ENCODE measurements at places on chromosomes 12 and 14.

DNA sequence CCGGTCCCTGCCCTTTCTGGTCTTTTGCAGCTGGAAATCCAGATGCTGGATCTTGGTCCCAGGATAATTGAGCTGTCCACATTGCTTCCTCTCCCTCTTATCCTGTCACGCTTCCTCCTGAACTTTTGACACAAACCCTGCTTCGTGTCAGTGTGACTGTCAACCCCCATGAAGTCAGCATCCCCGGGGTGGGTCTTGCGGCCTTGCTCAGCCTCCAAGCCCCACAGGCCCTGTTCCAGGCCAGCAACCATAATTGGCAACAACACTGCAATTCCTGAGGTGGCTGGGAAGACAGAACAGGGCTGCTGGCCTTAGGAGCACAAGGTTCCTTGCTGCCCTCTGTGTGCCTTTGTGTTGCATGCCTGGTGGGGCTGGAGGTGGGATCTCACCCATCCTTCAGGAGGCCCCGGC is 74.9 kb downstream of the NTF3 start:
- no peak for DNase-seq

GRCh38 chr12:16636435-16637055 is 30.6 kb upstream of the LMO3 start:
- DNase-seq = no peak

- DNase-seq = no peak
Observed at GRCh38 chr12:57736741-57737466, 1.6 kb downstream of the AGAP2 start.

GRCh38 chr12:57481671-57482070 is 2.0 kb upstream of the ARHGAP9 start:
- no peak for DNase-seq

DNA sequence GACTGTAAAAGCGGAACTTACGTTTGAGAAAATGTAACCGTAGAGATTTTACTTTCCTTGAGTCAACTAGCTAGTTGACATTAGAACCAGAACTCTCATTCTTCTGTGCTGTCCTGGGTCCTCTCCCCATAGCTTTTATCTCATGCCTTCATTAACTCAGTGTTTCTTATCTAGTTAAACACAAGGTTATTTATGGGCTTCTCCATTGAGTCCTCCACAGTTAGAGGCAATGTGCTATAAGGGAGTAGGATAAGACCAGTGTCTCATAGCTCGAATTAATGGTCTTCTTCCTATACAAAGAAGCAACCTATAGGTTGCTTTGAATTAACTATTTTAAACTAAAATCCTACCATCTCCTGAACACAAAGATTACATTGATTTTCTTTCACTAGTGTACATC is 129.8 kb downstream of the ACSS3 start:
- no peak for DNase-seq

- DNase-seq = no peak
Observed at GRCh38 chr14:36660736-36661505, 739 bp upstream of the PAX9 start.

GRCh38 chr14:99707420-99707819 is 23.3 kb downstream of the CYP46A1 start:
- no peak for DNase-seq

DNA sequence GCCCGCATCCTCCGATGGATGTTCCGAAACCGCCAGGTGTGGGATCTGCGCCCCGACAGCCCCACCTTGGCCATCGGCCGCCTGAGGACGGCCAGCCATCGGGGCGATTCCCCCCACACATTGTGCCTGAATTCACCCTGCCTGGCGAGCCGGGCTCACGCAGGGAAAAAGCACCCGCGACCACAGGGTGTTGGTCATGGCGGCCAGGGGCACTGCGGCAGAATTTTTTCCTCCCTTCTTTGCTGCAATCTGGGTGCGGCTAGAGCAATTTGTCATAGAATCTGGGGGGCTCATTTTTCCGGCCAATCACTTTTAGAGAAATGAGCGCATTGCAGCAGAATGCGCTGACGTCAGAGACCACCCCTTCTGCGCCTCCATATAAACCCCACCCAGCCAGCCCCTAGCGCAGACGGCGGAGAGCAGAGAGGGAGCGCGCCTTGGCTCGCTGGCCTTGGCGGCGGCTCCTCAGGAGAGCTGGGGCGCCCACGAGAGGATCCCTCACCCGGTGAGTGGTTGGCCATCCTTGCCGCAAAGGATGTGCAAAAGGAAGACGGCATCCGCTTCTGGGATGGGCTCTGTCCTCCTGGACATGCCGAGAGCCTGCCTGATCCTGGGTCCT is at the start of gene MEG3:
Gene MEG3 (plus strand): TSS at position 406 of the 619 bp plus-strand sequence.
- peak; percentile 41 for DNase-seq

DNA sequence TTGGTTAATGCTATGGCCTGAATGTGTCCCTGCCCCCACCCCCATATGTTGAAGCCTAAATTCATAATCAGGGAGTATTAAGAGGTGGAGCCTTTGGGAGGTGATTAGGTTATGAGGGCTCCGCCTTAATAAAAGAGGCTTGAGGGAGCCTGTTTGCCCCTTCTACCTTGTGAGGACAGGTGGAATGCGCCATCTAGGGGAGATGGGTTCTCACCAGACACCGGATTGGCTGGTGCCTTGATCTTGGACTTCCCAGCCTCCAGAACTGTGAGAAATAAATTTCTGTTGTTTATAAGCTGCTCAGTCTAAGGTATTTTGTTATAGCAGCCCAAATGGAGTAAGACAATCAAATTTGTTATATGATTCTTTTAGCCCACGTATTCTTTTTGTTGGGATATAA is 148.3 kb downstream of the PTCSC3 start:
- no peak for DNase-seq

GRCh38 chr14:44586910-44587309 is 79.8 kb upstream of the FSCB start:
- DNase-seq = no peak

- DNase-seq = no peak
Observed at GRCh38 chr14:99460793-99461192, 19.9 kb downstream of the SETD3 start.

DNA sequence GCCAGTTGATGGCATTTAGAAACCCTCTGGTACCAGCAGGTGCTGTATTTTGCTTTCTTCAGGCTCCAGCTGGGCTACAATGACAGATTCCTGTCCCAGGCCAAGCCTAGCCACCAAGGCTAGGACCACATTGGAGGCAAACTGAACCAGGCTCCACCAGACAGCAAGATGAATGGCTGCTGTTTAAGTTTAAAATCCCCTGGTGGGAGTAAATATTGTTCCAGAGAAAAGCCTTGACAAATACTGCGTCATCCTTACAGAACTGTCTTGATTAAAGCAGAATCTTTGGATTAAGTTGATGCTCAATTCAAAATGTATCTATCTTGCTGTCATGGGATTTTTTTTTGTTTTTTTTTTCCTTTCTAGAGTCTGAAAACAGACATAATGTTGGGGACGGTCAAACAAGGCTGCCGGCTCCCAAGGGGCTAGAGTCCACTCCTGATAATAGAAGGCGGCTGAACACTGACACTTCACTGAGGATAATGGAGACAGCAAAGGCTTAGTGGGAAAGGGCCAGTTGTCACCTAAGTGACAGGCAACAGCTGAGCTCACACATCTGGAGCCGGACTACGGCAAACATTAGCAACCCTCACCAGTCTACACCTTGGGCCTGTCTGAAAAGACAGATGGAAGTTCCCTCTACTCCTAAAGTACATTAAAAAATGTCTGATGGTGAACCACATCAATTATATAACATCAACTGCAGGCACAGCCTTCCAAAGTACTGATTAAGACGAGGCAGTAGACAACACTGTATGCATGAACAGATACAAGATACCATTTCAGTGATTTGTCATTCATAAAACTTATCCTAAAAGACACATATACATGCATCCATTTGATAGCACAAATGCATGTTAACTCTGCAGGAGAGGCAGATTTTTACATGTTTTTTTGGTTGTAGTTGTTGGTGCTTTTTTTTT is 1.7 kb downstream of the PRICKLE1 start:
- DNase-seq = no peak

- no peak for DNase-seq
Observed at GRCh38 chr12:7146228-7146627, 16.1 kb downstream of the CLSTN3 start.

GRCh38 chr12:130074661-130075406 is 87.4 kb upstream of the FZD10 start:
- DNase-seq = no peak

- no peak for DNase-seq
Observed at GRCh38 chr14:92920001-92920400, 2.9 kb upstream of the CHGA start.

- no peak for DNase-seq
Observed at GRCh38 chr14:67503331-67503730, 14.8 kb upstream of the TMEM229B start.

DNA sequence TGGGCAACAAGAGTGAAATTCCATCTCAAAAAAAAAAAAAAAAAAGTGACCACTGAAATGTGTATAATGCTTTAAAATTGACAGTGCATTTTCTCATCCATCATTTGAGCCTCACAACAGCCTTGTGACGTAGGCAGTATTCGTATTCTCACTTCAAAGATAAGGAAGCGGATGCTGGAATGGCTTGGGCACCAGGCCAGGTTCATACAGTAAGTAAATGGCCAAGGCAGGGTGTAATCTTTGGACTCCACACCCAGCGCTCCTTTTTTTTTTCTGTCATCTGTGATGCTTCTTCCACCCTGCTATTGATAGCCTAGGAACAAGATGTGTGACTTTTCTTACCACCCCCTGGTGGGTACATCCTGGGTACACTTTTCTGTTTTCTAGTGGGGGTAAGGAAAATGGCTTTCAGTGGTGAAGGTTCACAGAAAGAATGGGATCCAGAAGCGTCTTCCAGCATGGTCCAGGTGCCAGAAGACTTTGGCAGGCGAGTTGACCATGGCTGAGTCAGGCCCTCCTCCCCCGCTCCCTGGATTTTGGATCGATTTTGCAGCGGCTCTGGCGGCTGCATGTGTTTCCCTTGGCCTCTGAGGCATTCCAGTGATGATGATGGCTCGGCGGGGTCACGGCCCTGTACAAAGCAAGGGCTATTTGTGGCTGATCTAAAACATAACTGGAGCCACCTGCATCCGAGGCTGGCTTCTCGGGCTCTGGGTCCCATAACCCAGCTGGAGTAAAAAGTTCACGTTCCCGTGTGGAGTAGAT is 110.6 kb downstream of the CACNA1C start:
- peak; percentile 97 for DNase-seq

GRCh38 chr12:130816097-130816496 is 23.0 kb downstream of the STX2 start:
- no peak for DNase-seq

DNA sequence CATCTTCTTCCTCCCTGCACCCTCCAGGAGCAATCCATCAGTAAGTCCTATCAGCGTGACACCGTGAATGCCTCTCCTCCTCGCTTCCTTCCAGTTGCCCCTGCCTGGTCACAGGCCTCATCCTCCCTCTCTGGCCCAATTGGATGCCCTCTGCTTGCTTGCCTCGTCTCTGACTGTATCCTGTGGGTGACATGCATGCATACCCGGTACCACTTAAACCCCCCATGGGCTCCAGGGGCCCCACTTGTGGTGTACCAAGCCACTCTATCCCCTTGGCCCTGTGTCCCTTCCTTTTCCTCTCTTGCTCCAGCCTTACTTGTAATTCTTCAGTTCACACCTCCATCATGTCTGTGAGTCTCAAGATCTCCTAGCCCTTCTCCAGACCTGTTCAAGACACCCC is 106.0 kb upstream of the RTL1 start:
- no peak for DNase-seq

DNA sequence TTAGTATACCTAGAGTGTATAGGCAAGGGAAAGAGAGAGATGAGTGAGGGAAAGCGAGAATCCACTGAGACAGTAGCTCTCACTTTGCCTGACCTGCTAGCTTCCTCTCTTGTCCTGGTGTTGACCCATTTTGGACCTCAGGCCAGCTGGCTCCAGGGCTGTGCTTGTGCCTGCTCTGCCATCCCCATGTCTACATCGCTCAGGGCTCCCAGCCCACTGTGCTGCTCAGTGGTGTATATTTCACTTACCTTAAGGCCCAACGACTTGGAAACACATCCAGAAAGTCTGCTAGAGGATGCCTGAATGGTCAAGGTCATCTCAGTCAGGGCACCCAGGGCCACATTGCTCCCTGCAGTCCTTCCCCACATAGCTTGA is 964 bp upstream of the SERPINA4 start:
- DNase-seq = peak; percentile 29

DNA sequence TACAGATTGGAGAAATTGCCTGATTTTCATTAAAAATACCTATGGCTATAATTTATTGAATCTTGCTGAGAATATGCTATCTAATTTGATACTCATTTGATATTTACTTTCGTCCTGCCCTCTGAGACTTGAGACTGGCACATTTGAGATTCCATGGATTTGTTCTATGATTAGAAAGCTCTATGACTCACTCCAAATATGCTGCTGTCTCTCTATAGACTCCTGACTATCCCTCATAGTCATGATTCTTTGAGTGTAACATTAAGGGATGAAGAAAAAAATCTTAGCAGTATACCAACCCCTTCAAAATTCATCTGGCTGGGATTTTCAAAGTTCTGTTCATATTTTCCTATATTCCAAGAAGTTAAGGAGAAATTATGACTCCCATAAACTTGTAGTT is 191.9 kb downstream of the LRIG3 start:
- no peak for DNase-seq

GRCh38 chr12:27394676-27395075 is 51.9 kb upstream of the SMCO2 start:
- no peak for DNase-seq

DNA sequence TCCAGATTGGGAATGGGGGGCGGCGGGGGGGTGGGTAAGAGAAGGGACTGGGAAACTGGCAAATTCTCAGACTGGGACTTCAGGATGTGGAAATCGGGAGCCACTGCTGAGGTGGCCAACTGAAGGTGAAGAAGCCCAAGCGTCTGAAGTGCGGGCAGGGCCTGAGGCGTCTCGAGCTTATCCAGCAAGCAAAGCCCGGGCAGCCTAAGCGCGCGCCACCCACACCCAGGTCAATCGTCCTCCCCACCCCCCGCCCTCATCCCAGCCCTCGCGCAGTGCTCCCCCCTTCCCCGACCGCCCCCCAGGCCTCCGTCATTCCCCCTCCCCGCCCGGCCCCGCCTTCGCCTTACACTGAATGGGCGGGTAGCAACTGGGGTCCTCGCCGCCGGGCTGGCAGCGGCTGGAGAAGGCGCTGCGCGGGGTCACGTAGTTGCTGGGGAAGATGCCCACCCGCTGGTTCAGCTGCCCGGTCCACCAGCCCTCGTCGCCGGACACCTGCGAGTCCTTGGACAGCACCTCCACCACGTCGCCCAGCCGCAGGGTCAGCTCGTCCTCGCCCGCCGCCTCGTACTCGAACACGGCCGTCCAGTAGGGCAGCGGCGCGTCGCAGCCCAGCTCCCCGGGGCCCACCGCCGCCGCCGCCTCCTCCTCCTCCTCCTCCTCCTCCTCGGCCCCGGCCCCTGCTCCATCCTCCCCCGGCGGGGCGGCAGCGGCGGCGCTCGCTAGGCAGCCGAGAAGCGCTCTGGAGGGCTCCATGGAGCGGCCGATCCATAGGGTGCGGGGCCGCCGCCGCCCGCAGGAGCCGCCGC is 693 bp downstream of the MAP3K9 start:
- no peak for DNase-seq

GRCh38 chr12:106282457-106283097 is 20.0 kb upstream of the TCP11L2 start:
- DNase-seq = no peak
